NB4 (cell line): ENCODE measurements at places on chromosomes 12 and 14.
A peak's percentile ranks its signal among the peaks of the same experiment; 100 is the strongest.

DNA sequence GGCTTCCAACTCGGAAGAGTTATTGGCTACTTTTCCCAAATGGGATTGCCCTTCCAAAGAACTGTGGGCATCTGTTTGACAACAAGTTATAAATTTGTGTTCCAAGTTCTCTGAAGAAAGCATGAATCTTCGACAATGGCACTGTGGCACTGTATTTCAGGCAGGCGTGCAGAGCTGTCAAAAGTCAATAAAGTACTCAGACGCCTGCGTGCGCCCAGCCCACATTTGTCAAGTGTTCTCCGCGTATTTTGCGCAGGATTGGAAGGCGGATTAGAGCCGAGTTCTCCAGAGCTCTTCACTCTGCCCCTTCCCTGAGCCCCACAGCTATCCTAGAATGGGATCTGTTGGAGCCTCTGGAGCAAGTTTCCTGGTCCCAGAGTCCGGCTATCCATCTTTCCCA lies 103.2 kb downstream of the SLC25A47 start:
- DNase-seq = no peak

DNA sequence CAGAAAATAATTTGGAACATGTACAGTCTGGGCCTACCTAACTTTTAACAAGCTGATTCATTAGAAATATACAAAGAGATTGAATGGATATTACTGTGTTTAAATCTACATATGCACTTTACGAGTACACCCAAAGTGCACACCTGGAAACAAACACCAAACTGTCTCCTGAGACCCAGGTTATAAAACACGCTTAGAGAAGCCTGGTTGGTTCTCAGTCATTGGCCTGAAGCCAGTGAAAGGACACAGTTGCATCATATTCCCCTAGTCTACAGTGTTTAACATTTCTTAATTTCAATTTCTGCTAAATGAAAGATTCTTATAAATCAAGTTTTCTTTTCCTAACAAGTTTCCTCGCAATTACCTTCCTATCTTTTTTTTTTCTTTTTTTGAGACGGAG lies 209.5 kb downstream of the FBXL14 start:
- DNase-seq = no peak

GRCh38 chr12:9906873-9907272 lies 25.3 kb downstream of the CLEC2A start:
- DNase-seq = peak; percentile 39

DNA sequence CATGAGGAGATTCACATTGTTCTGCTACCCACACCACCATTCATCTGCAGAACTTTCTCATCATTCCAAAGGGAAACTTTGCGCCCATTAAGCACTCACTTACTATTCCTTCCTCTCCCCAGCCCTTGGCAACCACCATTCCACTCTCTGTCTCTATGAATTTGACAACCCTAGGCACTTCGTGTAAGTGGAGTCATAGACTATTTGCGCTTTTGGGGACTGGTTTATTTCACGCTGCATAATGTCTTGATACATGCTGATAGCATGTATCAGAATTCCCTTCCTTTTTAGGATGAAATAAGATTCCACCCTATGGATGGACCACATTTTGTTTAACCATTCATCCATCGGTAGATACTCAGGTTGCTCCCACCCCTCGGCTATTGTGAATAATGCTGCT lies 4.5 kb upstream of the EML1 start:
- no peak for DNase-seq

DNA sequence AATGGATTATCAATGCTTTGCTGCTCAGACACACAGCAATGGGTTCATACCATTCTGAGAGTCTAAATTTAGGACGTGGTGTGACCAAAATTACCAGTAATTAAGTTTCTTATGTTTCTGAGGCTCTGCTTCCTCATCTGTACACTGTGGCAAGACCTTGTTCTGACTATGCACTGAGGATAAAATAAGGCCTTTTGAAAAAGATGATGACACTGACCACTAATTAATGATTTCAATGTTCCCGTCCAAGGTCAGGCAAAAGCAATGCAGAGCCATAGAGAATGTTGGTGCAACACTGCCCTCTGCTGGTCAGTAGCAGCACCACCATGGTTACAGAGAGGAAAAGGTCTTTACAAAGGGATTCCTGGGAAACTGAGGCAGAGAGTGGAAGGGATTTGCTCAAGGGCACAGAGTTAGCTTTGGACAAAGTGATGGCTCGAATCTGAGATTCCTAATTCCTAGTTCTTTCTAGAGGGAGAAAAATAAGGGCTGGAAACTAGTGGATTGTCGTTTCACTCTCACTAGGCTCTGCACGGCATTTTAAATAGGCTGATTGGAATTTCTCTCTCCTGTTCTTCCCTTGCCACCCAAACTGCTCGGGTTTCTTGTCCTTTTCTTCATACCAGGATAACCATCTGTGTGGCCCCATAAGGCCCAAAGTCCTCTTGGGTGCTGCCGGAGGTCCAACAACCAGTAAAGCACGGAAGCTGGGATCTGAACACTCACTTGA lies 22.3 kb upstream of the P2RX7 start:
- DNase-seq = peak; percentile 91

- DNase-seq = no peak
Measured at GRCh38 chr12:61911113-61911512, 349.1 kb upstream of the USP15 start.

DNA sequence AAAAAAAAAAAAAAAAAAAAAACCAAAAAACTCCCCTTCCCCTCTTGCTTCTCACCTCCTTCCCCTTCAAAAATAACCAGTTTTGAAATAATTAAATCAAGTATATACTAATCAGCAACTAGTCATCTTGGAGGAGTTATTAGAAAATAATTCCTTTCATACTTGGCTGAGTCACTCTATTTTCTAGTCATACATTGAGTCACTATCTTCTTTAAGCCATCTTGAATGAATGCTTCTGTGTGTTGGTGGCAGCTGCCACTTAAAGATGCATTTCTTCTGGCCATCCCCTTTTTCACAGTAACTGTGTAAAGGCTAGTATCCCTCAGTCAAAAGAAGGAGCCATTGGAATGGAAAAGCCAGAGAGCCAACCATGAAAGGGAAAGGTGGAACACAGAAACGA lies 84.2 kb upstream of the TMEM263 start:
- no peak for DNase-seq

GRCh38 chr12:50633955-50634354 lies 129.2 kb downstream of the DIP2B start:
- no peak for DNase-seq

- no peak for DNase-seq
Measured at GRCh38 chr12:9880532-9881078, 684 bp upstream of the KLRF2 start.

DNA sequence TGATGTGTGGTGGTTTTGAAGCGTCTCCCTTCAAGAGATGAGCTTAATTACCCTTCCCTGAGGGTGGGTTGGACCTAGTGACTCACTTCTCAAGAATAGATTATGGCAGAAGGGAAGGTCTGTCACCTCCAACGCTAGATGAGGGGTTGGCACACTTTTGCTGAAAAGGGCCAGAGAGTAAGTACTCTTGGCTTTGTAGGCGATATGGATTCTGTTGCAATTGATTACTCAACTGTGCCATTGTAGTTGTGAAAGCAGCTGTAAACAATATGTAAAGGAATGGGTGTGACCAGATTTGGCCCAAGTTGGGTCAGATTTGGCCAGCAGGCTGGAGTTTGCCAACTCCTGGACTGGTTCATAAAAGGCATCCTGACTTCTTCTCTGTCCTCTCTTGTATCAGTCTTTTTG lies 53.3 kb downstream of the SMIM41 start:
- peak; percentile 50 for DNase-seq

GRCh38 chr12:128687851-128688250 lies 135.9 kb downstream of the SLC15A4 start:
- no peak for DNase-seq

DNA sequence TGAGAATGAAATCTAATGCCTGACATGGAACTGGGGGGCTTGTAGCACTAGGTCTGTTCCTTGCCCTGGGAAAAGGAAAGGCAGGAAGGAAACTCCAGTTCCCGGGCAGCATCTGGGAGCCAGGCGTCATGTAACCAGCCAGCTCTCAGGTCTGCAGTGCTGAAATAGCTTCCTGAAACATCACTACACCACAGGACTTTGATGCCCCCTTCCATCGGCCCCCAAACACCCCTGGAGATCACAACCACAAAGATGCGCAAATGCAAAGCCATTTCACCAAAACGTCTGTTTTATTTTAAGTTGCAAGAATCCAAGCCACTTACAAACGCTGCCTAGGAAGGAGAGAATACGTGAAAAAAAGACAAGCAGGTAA lies 40.9 kb downstream of the KCTD10 start:
- no peak for DNase-seq

DNA sequence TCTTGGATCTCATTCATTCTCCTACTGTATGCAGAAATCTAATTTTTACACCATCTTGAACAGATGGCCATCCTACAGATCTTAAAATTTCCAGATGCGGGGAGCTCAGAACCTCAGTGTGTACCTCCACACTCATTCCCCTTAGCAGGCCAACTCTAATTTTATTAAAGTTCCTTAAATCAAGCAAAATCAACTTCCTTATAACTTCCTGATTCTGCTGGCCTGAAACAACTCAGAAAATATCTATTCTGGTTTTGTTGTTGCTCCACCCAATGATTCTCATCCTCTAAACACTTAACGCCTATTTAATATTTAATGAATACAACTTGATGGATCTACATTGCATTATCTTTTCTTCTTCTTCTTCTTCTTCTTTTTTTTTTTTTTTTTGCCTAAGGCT lies 3.1 kb downstream of the EMP1 start:
- DNase-seq = no peak
